Retinal pigment epithelial cell (primary cell): ENCODE measurements at places on chromosomes 4 and X.

- DNase-seq, result no peak
Measured at GRCh38 chrX:13590207-13590606, 20.8 kb downstream of the EGFL6 start.

DNA sequence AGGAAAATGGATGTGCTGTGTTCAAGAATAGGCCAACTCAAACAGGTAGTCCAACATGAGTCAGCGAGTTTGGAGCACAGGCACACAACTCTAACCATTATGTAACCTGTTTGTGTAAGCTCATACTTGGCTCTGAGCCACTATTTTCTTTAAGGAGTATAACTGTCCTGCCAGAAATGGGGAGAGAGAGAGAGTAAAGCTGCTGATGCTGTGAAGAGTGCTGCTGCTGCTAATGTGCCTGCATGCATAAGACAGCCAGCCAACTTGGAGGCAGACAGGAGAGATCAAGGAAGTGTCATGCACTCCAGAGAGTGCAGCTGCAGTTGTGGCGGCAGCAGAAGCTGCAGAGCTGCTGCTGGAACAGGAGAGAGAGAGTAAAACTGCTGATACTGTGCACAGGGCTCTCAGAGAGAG lies 11.7 kb upstream of the STATH start:
- peak; percentile 66 for DNase-seq

DNA sequence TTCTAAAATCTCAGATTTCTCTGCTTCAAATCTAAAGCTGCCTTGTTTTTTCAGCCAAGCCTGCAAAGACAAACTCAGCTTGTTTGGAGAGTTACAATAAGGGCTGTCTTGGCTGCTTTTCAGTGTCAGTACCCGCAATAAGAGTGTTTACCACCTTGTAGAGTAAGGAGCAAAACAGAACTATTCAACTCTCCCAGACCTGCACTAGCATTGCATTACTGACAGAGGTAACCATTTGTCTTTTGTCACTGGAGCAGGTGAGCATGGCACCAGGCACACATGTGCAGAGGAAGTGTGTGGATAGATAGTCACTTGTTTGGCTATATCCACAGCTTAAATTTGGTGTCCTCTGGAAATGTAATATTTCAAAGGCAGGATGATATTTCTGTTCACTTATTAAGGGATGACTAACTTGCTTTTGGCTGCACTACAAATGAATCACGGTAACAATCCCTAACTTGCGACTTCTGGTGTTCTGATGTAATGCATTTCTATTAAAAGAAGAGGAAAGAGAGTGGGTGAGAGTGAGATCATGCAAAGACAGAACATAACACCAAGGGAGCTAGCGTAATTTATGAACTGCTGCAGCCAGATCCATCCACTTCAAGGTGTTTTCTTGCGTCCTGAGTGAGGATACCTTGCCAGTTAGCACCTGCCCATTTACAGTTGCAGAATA lies 38.6 kb downstream of the PTCHD1 start:
- peak; percentile 26 for DNase-seq

- DNase-seq, result no peak
Measured at GRCh38 chr4:93317057-93317456, 511.5 kb upstream of the ATOH1 start.

DNA sequence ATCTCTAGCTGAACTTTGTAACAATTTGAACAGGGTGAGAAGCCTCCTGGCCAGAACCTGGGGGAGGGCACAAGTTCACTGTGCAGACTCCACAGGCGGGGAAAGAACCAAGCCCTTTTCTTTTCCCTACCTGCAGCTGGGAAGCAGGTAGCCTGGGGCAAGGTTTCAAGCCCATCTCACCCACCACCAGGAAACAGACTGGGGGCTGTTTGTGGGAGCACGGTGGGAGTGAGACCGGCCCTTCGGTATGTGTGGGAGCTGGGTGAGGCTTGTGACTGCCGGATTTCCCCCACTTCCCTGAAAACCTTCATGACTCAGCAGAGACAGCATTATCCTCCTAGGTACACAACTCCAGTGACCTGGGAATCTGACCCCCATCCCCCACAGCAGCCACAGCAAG lies 211.7 kb downstream of the ZNF674 start:
- no peak for DNase-seq

- no peak for DNase-seq
Measured at GRCh38 chr4:65393078-65393477, 277.2 kb downstream of the EPHA5 start.

DNA sequence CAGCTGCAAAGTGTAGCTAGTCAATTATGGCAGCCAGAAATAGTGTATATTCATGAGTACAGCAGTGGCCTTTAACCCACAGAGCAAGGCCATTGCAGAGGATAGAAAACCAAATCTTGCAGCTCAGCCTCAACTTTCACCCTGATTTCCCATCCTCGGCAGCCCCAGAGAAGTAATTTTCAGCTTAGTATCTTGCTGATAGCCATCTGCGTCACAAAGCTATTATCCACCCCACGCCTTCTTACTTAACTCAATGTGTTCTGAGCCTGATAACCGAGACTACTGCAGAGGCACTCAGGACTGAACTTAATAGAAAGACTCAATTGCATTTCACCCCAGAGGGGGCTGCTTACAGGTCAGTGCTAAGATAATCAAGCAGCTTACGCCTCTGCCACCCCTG lies 174.5 kb upstream of the MAOA start:
- DNase-seq, result no peak

GRCh38 chrX:101595739-101596419 lies 21.9 kb downstream of the ARMCX6 start:
- DNase-seq, result peak; percentile 30

- DNase-seq, result no peak
Measured at GRCh38 chr4:159401226-159401712, 298.4 kb downstream of the RAPGEF2 start.

GRCh38 chr4:82104578-82104977 lies 269.2 kb downstream of the HNRNPD start:
- no peak for DNase-seq

DNA sequence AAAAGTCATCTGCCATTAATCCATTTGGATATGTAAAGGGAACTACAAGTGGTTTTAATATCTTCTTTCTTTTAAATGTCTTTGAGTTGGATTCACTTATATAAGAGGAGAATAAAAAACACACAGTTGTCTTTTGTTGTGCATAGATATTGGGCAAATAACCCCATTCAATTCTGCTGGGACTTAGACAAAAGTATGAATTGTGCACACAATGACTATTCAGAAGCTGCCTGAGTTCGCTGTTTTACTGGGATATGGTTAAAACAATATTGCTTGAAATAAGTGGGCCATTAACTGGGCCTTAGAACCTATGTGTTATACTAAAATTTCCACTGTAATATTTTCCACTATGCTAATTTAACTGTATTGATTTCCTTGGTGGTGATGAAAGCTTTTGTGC lies 71.7 kb downstream of the PCYT1B start:
- no peak for DNase-seq

- no peak for DNase-seq
Measured at GRCh38 chr4:184807797-184808712, 17.7 kb downstream of the ACSL1 start.

DNA sequence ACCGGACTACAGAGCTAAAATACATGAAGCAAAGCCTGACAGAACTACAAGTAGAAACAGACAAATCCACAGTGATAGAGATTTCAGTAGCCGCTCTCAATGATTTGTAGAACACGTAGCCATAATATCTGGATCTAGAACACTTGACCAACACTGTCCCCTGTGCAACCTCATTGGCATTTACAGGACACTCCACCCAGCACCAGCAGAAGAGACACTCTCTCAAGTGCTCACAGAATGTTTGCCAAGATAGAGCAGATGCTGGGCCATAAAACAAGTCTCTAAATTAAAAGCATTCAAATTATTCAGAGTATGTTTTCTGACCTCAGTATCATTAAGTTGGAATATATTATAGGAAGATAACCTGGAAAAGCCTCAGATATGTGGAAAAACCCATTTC lies 21.7 kb downstream of the HTT start:
- DNase-seq, result no peak

GRCh38 chr4:187961961-187962360 lies 33.6 kb upstream of the ZFP42 start:
- no peak for DNase-seq

DNA sequence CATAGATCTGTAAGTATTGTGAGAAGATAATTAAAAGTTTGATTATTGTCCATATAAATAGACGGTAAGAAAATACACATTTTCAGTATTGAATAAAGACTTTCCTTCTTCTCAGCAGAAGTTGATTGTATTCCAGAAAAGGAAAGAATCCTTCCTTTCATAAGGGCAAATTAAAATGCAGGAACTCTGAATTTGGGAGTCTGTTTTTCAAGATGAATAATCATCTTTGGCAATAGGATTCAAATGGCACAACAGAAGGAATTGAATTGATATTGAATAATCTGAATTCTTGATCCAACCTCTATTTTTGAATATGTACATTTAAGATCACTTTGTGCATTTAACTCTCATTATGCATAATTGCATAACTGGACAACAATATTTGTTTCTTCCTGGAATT lies 149.3 kb downstream of the DMD start:
- DNase-seq, result no peak

GRCh38 chr4:4677556-4678522 lies 136.0 kb upstream of the STX18 start:
- DNase-seq, result no peak

DNA sequence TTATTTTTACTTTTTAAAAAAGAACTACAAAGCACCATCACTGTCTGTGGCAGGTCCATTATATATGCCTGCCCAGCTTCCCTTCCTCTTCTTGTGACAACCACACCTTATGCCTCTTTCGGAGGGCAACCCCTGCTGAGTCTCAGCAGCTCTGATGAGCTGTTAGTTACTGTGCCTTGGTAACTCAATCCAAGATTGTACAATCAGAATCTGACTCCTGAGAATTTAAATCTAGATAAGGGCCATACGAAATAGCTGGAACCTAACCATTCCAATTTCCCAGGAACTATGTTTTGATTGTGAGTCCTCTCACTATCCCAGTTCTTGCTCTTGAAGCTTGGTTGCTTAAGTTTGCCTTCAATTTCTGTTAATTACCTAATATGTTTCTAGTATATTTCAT lies 61.9 kb downstream of the ADAMTS3 start:
- no peak for DNase-seq

- DNase-seq, result no peak
Measured at GRCh38 chr4:87006426-87006675, 71.5 kb downstream of the AFF1 start.

DNA sequence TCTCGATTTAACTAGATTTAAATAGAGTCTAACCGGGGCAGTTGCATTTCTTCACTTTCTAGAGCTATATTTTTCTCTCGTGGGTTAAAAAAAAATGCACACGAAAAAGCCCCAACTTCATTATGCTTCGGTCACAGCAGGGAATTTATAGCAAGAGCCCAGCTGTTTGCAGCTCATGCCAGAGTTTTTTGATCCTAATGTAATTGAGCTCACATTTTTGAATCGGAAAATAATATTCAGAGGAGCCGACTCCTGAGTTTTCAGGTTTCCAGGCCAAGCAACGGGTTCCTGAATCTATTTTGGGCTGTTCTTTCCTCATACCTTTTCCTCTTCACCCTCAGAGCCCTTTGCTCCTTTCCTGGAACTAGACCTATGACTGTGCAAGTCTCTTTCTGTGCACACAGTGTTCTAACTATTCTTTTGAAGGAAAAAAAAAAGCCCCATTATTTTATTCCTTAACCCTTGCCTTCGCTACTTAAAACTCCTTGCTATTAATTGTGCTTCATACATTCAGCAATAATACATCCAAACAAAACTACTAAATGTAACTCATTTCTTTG lies 27.5 kb upstream of the ESX1 start:
- DNase-seq, result no peak

- no peak for DNase-seq
Measured at GRCh38 chrX:153411255-153411987, at the start of gene ZFP92. ZFP92 (plus strand) TSS chrX:153411472; CDS start chrX:153418323, 6,851 bp downstream.

GRCh38 chrX:124373348-124373747 lies 27.0 kb downstream of the SH2D1A start:
- DNase-seq, result no peak

GRCh38 chr4:8644966-8645752 lies 52.6 kb downstream of the CPZ start:
- DNase-seq, result no peak
